ENCODE measurements at places on chromosomes 1 and 21.

- H3K36me3 ChIP-seq, result peaks cover 2% of the 10 kb centered on the region
- H3K27ac ChIP-seq, result no peak overlapping the region
- DNase-seq, result no peak
- peaks cover 17% of the 10 kb centered on the region for H3K4me1 ChIP-seq
- no peaks in the 10 kb centered on the region for H3K27me3 ChIP-seq
- no peak overlapping the region for H3K4me3 ChIP-seq
Observed at GRCh38 chr1:91846007-91846638, 39.8 kb downstream of the TGFBR3 start.

- H3K4me3 ChIP-seq, result no peak overlapping the region
- peaks cover 15% of the 10 kb centered on the region for H3K4me1 ChIP-seq
- peaks cover 1% of the 10 kb centered on the region for H3K36me3 ChIP-seq
- DNase-seq, result peak; percentile 50
- H3K27ac ChIP-seq, result no peak overlapping the region
Observed at GRCh38 chr1:228182296-228183030, 16.9 kb downstream of the IBA57 start.

DNA sequence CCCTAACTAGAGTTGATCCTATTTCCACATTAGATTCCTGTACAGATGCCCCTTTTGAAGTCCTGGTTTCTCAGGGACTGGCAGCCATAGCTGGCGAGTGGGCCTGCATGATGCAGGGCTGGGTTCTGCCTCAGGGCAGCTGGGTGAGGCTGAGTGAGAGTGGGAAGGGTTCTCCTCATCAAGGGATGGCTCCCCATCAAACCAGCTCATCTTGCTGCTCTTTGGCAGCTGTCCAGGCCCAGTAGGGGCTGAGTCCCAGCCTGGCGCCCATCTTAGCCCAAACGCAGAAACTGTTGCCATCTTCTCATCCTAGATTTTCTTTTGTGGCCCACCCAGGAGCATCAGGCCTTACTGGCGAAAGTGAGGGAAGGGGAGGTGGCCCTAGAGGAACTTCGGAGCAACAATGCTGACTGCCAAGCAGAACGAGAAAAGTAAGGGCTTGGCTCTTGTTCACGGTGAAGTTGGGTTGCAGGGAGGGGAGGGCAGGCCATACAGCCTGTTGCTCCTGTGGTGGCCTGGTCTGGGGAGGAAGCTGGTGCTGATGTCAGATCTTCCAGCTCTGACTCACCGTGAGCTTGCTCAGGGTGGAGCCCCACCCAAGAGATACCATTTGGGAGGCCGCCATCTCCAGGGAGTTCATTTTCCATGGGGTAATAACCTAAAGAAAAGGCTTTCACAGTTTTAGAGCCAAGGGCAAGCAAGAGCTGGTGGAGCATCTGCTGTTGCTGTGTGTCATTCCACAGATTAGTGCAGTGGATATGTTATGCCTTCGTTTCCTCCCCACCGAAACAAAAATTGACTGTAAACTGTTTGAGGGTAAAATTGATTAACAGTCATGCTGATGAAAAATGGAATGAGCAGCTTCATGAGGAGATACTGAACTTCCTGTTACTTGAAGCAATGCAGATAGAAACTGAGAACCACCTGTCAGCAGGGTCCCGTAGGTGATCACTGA, 34.7 kb downstream of the TUFT1 start:
- peak overlapping the region; percentile 27 for H3K27ac ChIP-seq
- no peak for DNase-seq
- H3K4me3 ChIP-seq, result no peak overlapping the region
- H3K4me1 ChIP-seq, result peaks cover 9% of the 10 kb centered on the region

- H3K4me3 ChIP-seq, result no peak overlapping the region
- H3K4me1 ChIP-seq, result no peaks in the 10 kb centered on the region
- no peaks in the 10 kb centered on the region for H3K27me3 ChIP-seq
- no peak for DNase-seq
Observed at GRCh38 chr1:15640667-15641066, 23.4 kb downstream of the DDI2 start.

DNA sequence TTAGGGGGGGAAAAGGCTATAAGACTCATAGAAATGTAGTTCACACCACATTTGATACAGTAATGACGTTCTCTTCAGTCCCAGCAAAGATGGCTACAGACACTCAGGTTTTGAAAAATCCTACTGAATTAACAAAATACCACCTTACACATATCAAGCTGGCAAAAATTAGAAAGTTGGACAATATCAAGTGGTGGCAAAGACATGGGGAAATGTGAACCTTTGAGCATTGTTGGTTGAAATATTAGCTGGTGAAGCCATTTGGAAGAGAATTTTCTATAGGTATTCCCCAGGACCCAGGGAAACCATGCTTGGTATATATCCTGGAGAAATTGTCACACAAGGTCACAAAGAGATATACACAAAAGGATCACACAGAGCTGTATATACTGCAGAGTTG, 163.0 kb downstream of the ADSS2 start:
- no peak overlapping the region for H3K27ac ChIP-seq
- no peaks in the 10 kb centered on the region for H3K4me1 ChIP-seq
- H3K36me3 ChIP-seq, result no peaks in the 10 kb centered on the region
- no peak overlapping the region for H3K4me3 ChIP-seq

GRCh38 chr1:150973836-150974579, 627 bp downstream of the CERS2 start:
- H3K36me3 ChIP-seq, result no peaks in the 10 kb centered on the region
- no peaks in the 10 kb centered on the region for H3K27me3 ChIP-seq
- H3K4me1 ChIP-seq, result peaks cover 60% of the 10 kb centered on the region
- DNase-seq, result no peak
- peak overlapping the region; percentile 83 for H3K4me3 ChIP-seq

DNA sequence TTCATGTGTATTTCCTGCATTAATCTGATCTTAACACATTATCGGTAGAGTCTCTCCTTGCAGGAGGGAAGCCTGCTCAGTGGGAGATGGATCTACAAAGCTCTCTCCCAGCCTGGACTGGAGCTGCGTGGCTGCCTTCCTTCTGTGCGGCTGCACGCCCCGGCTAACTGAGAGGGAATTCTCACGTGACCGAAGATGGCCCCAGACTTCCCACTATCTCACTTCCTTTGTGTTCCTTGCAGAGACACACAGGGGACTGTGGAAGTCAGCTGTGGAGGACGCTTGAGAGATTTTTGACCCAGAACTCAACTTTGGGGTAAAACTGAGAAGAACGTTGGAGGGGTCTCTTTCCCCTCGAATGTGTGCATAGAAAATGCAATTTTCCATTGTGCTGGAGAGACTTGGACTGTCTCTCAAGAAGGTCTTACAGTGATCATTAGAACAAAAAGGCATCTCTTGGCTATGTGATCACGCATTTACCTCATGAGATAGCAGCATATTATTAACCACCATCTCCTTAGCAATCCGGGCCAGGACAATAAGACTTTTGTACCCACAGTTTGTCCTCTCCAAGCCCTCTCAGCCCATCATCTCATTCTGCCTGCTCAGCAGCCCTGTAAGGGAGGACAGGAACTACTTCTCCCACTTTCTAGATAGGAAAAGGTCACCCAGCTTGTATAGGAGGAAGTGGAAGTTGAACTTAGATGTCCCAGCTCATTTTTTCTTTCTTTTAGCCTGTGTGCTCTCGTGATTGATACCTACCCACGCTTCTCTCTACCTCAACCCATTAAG, 49.3 kb upstream of the TARBP1 start:
- H3K27ac ChIP-seq, result no peak overlapping the region
- H3K27me3 ChIP-seq, result no peaks in the 10 kb centered on the region
- H3K4me1 ChIP-seq, result peaks cover 46% of the 10 kb centered on the region
- DNase-seq, result no peak

DNA sequence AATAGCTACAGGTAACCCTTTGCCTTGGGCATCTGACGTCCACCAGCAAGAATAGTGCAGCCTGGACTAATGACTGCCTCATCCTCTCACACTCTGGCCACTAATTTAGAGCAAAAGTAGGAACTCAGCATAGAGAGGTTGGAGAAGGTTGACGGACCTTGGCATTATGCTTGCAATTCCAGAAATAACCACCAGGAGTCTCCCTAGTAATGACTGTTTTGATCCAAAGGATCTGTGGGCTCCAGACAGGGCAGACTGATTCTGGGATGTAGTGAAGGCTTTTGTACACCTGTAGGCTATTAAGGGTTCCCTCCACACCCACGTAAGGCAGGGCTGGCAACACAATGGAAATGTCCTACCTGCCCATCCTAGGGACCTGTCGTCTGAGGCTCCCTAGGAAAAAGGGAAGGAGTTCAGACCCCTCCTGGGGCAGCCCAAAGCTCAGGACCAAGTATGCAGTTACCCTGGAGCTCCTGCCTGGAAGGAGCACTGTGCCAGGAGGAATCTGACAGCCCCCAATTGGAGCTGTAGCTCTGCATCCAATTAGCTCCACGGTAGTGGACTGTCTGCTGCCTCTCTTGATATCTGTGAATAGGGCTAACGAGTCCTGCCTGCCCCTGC, 91.0 kb upstream of the TMEM51 start:
- peaks cover 49% of the 10 kb centered on the region for H3K36me3 ChIP-seq
- H3K27ac ChIP-seq, result no peak overlapping the region
- H3K4me3 ChIP-seq, result no peak overlapping the region
- H3K4me1 ChIP-seq, result no peaks in the 10 kb centered on the region
- DNase-seq, result no peak

- no peak overlapping the region for H3K27ac ChIP-seq
Observed at GRCh38 chr1:6165027-6165426, 15.1 kb downstream of the CHD5 start.

DNA sequence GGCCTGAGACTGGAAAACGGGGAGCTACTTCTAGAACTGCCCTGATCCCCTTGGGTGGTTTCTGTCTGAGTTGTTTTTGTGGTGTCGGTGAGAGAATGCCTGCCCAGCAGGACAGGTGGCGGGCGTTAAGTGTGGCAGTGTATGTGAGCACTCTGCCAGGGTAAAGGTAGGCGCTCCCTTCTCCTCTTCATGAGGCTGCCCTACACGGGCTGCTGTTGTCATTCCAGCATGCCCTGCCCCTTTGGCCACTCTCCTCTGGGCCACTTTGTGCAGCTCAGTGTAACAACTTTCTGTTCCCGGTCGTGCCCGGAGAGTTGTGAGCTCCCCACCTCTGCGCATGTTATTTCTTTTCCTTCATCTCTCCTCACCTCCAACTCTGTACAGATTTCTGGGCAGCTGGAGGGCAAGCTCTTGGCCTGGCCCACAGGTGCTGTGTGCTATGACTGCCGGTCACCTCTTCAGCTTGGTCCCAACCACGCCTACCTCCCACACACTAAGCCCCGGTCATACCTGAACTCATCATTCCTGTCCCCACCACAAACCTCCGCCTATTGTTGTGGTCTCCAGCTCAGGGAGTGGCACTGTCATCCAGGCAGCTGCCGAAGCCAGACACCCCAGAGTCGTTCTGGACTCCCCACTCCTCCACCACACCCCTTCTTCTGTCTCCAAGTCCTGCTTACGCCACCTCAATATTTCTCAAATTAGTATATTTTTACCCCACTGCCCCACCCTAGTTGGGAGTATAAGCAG, 69.0 kb downstream of the GADD45A start:
- H3K27ac ChIP-seq, result peak overlapping the region; percentile 71
- peaks cover 78% of the 10 kb centered on the region for H3K4me1 ChIP-seq
- peaks cover 4% of the 10 kb centered on the region for H3K36me3 ChIP-seq

DNA sequence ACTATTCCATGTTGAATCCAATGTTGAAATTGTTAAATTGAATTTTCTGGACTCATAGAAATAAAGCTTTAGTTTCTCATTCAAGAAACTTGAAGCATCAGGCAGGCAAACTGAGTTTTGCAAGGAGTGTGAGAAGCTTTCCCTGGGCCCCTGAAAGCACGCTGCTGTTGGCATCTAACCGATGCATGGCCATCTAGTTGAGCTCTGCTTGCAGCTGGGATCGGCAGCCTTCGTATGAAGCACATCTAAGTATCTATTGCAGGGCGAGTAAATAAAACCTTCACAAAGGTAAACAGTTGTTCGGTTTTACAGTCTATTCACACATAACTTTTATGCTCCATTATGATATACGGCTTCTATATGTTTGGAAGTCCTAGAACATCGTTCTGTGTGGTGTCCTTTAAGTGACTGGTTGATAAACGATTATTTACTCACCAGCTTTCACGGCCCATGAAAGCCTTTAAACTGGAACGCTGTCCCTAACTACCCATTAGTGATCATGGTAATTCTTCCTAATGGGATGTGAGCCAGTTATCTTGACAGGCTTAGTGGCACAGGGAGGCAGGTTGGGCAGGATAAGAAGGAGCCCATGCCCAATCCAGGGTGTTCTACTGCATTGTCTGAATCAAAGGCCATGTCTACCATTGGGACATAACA, 71.7 kb downstream of the SEC16B start:
- no peak overlapping the region for H3K4me3 ChIP-seq
- no peak overlapping the region for H3K27ac ChIP-seq
- DNase-seq, result no peak
- H3K4me1 ChIP-seq, result no peaks in the 10 kb centered on the region
- H3K36me3 ChIP-seq, result no peaks in the 10 kb centered on the region

Data from chondrocyte (in vitro differentiated cells).